Endothelial cell (in vitro differentiated cells): ENCODE measurements at places on chromosomes 1 and 21.

DNA sequence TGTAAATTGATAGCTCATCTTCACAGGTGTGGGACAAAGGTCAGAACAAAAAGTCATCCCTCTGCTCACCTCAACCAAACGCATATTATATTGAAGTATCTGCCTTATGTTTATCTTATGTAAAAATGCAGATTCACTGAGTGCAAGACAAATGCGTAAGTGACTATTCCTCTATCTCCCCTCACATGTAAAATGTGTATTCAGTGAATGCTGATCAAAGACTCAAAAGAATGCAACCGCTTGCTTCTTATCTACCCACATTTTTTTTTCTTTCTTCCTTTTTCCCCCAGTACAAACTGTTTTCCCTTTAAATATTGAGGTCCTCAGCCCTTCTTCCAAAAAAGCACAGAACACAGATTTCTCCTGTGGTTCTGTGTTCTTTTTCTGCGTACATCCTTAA, 1882.9 kb downstream of the NCAM2 start:
- DNase-seq = no peak
- no peaks in the 10 kb centered on the region for H3K36me3 ChIP-seq
- H3K27ac ChIP-seq = no peak overlapping the region
- H3K4me3 ChIP-seq = no peak overlapping the region

DNA sequence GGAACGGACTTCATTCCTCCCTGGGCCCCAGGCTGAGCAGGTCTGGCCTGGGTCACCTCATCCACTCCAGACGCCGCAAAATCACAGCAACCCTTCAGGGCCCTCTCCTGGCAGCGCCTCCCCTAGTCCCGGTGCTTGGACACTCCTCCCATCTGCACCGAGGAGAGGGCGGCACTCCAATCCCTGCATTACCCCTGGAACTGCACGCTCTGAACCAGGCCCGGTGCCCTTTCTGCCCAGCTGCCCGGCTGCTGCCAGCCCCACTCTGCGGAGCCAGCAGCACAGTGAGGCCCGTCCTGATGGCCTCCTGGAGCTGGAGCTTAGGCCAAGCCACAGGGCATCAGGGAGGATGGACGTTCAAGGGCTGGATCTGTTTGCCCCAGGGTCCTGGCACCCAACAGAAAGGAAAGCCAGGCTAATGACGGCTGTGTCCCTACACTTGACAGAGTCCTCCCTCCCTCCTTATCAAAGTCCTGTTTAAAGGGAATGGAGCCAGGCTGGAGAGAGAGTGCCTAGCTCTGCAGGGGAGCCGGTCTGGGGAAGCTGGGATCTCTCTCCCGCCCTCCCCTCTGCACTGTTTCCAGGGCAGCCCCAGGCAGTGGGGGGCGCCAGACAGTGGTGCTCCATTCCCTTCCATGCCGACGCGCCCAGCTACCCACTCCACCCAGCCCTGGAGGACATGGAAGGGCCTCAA, 12.7 kb downstream of the COL6A2 start:
- peaks cover 38% of the 10 kb centered on the region for H3K36me3 ChIP-seq
- no peaks in the 10 kb centered on the region for H3K4me1 ChIP-seq
- peak; percentile 2 for DNase-seq
- no peak overlapping the region for H3K4me3 ChIP-seq
- H3K27ac ChIP-seq = no peak overlapping the region

DNA sequence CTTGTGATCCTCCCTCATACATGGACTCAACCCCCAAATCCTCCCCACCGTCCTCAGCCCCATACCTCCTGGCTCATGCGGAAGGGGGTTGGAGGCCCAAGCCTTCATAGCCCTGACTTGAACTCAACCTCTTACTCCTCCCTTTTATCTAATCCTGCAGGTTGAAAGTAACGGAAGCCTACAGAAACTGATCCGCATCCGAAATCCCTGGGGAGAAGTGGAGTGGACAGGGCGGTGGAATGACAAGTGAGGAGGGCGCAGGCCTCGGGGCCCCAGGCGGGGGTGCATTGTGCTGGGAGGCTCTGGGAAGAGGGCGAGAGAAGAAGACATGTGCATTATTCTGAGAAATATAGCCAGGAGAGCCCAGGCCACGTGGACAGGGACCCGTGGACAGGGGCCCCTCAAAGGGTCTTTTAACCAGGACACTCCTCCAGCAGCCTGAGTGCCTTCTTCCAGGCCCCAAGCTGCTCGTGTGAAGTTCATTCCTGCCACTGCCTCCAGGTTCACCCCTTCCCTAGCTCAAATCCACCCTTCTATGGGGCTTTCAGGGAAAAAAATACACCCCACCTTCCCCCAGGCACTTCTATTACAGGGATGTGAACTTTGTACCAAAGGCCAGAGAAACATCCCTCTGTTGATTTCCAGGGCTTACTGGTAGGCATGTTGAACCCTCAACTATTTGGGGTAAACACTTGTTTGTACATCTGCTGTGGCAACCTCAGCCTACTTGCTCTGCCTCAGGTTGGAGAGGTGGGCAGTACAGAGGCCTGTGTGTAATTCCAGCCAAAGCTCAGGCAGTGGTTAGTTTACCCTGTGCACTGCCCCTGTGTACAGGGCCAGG, 38.6 kb downstream of the CAPN2 start:
- no peak overlapping the region for H3K27ac ChIP-seq
- H3K27me3 ChIP-seq = peaks cover 18% of the 10 kb centered on the region
- peaks cover 71% of the 10 kb centered on the region for H3K36me3 ChIP-seq
- peak overlapping the region; percentile 85 for H3K4me3 ChIP-seq

GRCh38 chr1:162316187-162316586, 60.5 kb downstream of the SPATA46 start:
- H3K4me3 ChIP-seq = no peak overlapping the region
- peaks cover 2% of the 10 kb centered on the region for H3K27me3 ChIP-seq
- no peaks in the 10 kb centered on the region for H3K4me1 ChIP-seq
- H3K27ac ChIP-seq = no peak overlapping the region
- peaks cover under 1% of the 10 kb centered on the region for H3K36me3 ChIP-seq

DNA sequence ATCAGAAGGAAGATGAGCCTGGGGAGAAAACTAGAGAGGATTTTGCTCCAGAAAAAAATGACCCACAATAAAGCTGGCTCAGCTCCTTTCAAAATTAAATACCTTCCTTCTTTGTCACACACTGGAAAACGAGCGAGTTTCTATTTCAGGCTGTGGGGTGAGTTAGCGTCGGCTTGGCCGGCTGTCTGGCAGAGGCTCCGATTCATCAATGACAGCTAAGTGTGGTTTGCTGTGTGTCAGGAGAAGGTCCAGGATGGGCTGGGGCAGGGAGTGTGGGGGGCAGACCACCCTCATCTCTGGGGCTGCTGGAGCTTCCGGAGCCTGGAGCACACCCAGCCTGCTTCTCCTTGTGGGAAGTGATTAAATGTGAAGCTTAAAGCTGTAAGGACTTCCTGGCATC, 120.2 kb downstream of the ETS2 start:
- H3K36me3 ChIP-seq = no peaks in the 10 kb centered on the region
- no peak overlapping the region for H3K4me3 ChIP-seq
- DNase-seq = no peak
- H3K27ac ChIP-seq = no peak overlapping the region

DNA sequence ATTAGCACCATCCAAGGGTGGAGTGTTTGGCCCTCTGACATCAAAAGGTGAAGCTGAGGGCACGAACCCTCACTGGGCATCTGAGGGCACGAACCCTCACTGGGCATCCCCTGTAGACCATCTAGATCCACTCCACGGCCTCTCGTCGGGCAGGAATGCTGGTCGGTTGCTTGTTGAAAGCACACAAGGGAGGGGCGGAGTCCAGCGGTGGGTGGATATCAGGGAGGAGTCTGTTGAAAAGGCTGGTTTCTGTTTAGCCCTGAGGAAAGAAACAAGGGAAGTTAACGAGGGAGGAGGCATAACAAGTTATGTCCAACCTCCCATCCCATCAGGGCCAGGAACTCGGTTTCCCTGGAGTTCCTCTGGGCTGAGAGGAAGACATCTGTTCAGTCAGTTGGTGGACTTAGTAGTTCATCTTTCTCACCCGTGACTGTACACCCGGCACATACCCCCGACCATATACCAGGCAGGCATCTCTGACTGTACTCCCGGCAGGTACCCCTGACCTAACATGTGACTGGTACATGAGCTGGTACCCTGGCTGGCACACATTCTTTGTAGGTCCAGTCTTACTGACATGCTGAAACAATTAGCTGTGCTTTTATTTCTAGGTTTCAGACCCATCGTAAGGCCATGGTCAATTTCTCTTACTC, 32.1 kb upstream of the PDE9A start:
- DNase-seq = no peak
- H3K4me1 ChIP-seq = no peaks in the 10 kb centered on the region
- no peaks in the 10 kb centered on the region for H3K36me3 ChIP-seq
- H3K27me3 ChIP-seq = no peaks in the 10 kb centered on the region
- no peak overlapping the region for H3K4me3 ChIP-seq
- no peak overlapping the region for H3K27ac ChIP-seq

- no peaks in the 10 kb centered on the region for H3K4me1 ChIP-seq
- no peak overlapping the region for H3K4me3 ChIP-seq
- H3K27me3 ChIP-seq = no peaks in the 10 kb centered on the region
- no peak overlapping the region for H3K27ac ChIP-seq
Observed at GRCh38 chr1:221366495-221367110, 375.3 kb downstream of the DUSP10 start.

GRCh38 chr1:183328371-183328770, 89.8 kb downstream of the NMNAT2 start:
- DNase-seq = no peak
- no peak overlapping the region for H3K27ac ChIP-seq

GRCh38 chr1:53678938-53679825, 59.8 kb downstream of the GLIS1 start:
- H3K4me1 ChIP-seq = peaks cover 11% of the 10 kb centered on the region
- H3K27me3 ChIP-seq = peaks cover 6% of the 10 kb centered on the region
- peaks cover 4% of the 10 kb centered on the region for H3K36me3 ChIP-seq
- no peak overlapping the region for H3K27ac ChIP-seq
- DNase-seq = no peak

GRCh38 chr1:83954166-83954823, 44.6 kb downstream of the TTLL7 start:
- no peak for DNase-seq
- H3K27ac ChIP-seq = no peak overlapping the region

DNA sequence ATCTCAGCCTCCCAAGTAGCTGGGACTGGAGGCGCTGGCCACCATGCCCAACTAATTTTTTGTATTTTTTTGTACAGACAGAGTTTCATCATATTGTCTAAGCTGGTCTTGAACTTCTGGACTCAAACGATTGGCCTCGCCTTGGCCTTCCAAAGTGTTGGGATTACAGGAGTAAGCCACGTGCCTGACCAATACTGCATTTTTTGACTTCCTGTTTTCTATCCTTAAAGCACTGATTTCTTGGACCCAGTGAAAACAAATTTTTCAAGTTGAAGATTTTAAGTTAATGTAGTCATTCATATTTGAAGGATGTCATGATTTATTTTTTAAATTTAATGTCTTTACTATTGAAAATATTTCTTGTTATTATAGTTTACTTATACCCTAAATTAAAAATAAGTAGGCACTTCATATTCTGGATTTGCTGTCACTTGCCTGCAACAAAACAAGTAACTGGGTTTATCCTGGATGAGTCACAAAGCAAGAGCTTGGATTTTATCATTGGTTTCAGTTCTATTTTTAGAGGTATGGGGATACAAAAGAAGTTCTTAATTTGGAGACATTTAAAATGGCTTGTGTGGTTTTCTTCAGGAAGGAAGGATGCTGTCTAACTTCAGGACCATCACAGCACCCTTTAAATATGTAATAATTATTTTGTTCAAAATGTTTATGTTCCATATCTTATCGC, 2.2 kb upstream of the VPS45 start:
- H3K4me3 ChIP-seq = no peak overlapping the region
- H3K36me3 ChIP-seq = peaks cover 6% of the 10 kb centered on the region
- no peak overlapping the region for H3K27ac ChIP-seq
- H3K4me1 ChIP-seq = peaks cover 19% of the 10 kb centered on the region
- DNase-seq = no peak

GRCh38 chr1:43773821-43774220, 66.5 kb downstream of the ST3GAL3 start:
- H3K4me3 ChIP-seq = no peak overlapping the region
- peaks cover 19% of the 10 kb centered on the region for H3K4me1 ChIP-seq
- no peak overlapping the region for H3K27ac ChIP-seq

GRCh38 chr1:47483651-47484050, 45.8 kb downstream of the FOXD2 start:
- H3K4me1 ChIP-seq = peaks cover 7% of the 10 kb centered on the region
- H3K27me3 ChIP-seq = peaks cover 6% of the 10 kb centered on the region
- no peak for DNase-seq
- H3K4me3 ChIP-seq = no peak overlapping the region
- H3K27ac ChIP-seq = no peak overlapping the region

- peaks cover 31% of the 10 kb centered on the region for H3K4me1 ChIP-seq
- H3K4me3 ChIP-seq = no peak overlapping the region
- no peaks in the 10 kb centered on the region for H3K27me3 ChIP-seq
Observed at GRCh38 chr1:198917226-198917625, 278.4 kb downstream of the PTPRC start.

DNA sequence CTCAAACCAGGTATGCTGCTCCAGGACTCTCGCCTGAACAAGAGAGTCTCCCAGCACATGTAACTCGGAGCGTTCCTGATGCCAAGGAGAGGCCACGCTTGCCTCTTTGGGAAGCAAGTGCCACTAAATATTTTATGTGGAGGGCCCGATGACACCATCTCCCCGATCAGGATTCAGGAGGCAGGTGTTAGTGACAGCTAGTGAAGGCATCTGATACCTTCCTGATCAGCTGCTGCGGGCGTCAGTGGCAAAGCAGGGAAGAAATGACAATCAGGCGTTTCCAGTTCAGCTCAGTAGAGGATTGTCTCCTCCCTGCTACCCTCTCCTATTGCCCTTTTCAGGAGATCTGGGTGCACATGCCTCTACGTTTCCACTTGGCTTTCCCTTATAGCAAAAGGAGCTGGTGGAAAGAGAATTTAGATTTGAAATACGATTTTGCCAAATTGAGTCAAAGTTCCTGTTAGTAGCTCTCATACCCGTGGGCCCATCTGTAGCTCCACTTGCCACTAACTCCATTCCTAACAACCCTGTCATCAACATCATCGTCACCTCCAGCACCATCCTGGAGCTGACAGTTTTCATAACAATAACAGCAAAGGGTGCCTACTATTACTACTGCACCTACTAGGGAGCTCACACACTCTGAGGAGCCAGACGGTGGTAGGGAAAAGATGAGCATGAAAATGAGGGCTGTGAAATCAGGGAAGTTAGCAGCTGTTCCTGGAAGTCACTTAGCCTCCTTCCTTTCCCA, 21.6 kb downstream of the PLXNA2 start:
- no peak overlapping the region for H3K27ac ChIP-seq
- peaks cover 7% of the 10 kb centered on the region for H3K36me3 ChIP-seq
- DNase-seq = no peak
- H3K4me3 ChIP-seq = peak overlapping the region; percentile 39

DNA sequence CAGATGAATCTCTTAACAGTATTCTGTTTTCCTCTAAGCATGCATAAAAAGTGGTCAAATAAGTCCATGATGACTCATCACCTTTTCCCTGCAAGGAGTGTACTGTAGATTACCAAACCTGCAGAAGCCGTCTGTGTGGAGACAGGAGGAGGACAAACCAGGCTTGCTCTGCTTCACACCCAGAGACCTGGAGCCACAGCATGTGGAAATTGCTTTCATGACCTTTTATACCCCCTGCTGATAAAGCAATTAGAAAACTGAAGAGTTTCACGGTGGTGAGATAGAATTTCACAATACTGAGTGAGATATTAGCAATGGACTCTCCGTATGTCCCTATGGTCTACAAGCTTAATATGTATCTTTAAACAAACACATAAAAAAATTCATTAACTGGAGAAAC, 9.4 kb downstream of the CORT start:
- H3K27ac ChIP-seq = peak overlapping the region; percentile 37
- peaks cover 29% of the 10 kb centered on the region for H3K36me3 ChIP-seq
- H3K27me3 ChIP-seq = peaks cover 1% of the 10 kb centered on the region
- H3K4me3 ChIP-seq = no peak overlapping the region
